Activated naive CD8-positive, alpha-beta T cell treated with anti-CD3 and anti-CD28 coated beads, Interleukin-2, amount 50 U/mL, for 24 hours (primary cell): ENCODE measurements at places on chromosomes 7 and 10.

DNA sequence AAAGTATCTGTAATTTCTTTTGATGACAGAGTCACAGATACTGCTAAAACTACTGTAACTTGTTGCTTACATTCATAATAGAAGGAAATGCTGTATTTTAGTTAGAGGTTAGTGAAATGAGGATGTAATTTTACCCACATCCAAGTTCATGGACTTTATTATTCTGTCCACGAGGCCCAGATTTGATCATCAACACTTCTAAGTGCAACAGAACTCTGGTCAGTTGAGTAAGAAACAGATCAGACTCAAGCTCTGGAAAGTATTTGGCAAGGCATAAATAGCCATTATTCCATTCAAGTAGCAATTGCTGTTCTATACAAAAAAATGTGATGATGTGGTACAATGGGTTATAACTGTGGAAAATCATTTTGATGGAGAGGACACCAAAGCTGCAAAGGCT is 22.3 kb downstream of the ACADSB start:
- DNase-seq = no peak
- H3K27ac ChIP-seq = no peak overlapping the region
- H3K4me3 ChIP-seq = no peak overlapping the region
- H3K36me3 ChIP-seq = peaks cover 4% of the 10 kb centered on the region

DNA sequence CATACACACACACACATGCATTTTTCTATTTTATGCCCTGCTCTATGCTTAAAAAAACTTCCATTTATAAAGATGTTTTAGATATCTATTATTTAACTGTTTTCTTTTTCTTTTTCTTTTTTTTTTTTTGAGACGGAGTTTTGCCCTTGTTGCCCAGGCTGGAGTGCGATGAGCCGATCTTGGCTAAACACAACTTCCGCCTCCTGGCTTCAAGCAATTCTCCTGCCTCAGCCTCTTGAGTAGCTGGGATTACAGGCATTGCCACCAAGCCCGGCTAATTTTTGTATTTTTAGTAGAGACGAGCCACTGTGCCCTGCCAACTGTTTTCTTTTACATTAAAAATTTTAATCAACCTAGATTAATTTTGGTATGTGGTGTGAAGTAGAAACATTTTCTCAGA is 45.6 kb upstream of the PURB start:
- no peak overlapping the region for H3K27ac ChIP-seq
- H3K36me3 ChIP-seq = no peaks in the 10 kb centered on the region
- no peak overlapping the region for H3K4me3 ChIP-seq
- no peak for DNase-seq
- H3K4me1 ChIP-seq = no peaks in the 10 kb centered on the region
- H3K27me3 ChIP-seq = no peaks in the 10 kb centered on the region

GRCh38 chr7:121026159-121026558 is 37.6 kb downstream of the CPED1 start:
- H3K4me1 ChIP-seq = peaks cover 2% of the 10 kb centered on the region
- no peak overlapping the region for H3K4me3 ChIP-seq
- peaks cover 5% of the 10 kb centered on the region for H3K27me3 ChIP-seq
- no peak overlapping the region for H3K27ac ChIP-seq
- DNase-seq = no peak
- H3K36me3 ChIP-seq = no peaks in the 10 kb centered on the region

DNA sequence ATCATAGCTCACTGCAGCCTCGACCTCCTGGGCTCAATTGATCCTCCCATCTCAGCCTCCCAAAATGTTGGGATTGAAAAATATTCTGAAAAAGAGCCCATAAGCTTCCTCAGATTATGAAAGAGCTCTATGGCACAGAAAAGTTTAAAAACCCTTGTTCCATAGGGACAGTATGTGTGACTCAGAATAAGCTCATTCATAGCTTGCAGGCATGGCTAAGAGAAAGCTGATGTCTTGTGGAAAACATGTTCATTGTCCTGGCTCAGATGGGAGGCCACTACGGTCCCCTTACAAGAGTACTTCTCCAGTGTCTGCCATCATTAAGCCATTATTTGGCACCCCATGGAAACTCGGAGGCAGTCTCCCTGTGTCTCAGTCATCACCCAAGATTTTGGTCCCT is 64.0 kb downstream of the CCDC3 start:
- no peak for DNase-seq
- H3K27ac ChIP-seq = no peak overlapping the region
- peaks cover 10% of the 10 kb centered on the region for H3K27me3 ChIP-seq
- H3K4me3 ChIP-seq = no peak overlapping the region
- no peaks in the 10 kb centered on the region for H3K4me1 ChIP-seq

DNA sequence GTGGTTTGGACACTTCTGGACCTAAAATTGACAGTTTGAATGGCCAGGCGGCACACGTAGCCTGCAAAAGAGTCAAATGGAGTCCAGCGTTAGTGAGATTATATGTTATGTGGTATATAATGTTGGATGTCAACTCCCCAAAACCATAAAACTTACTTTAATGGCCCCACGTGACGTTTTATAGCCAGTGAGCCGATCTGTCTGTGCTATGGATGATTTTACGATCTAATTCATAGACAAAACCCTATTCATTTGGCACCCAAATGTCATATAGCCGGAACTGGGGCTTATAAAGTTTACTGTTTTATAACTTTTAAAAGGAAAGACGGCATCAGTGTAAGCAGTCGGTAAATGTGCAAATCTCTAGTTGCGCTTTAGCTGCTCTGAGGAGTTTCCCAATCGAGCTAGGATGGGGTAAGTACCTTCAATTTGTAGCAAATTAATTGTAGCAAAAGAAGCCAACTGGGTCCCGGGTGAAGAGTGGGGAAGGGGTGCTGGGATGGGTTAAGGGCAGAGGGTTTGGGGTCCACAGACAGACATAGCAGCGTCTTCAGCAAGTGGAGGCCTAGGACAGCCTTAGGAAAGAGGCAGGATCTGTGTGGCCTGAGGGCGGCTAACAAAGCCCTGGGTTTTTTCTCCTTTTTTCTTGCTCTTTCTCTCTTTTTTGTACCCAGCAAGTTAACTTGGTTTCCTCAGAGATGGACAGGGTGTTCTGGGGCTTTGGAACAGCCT is 3.2 kb downstream of the HOXA5 start:
- H3K27me3 ChIP-seq = peaks cover 52% of the 10 kb centered on the region
- H3K4me1 ChIP-seq = peaks cover 11% of the 10 kb centered on the region
- H3K36me3 ChIP-seq = no peaks in the 10 kb centered on the region
- no peak overlapping the region for H3K27ac ChIP-seq
- no peak overlapping the region for H3K4me3 ChIP-seq
- DNase-seq = no peak

DNA sequence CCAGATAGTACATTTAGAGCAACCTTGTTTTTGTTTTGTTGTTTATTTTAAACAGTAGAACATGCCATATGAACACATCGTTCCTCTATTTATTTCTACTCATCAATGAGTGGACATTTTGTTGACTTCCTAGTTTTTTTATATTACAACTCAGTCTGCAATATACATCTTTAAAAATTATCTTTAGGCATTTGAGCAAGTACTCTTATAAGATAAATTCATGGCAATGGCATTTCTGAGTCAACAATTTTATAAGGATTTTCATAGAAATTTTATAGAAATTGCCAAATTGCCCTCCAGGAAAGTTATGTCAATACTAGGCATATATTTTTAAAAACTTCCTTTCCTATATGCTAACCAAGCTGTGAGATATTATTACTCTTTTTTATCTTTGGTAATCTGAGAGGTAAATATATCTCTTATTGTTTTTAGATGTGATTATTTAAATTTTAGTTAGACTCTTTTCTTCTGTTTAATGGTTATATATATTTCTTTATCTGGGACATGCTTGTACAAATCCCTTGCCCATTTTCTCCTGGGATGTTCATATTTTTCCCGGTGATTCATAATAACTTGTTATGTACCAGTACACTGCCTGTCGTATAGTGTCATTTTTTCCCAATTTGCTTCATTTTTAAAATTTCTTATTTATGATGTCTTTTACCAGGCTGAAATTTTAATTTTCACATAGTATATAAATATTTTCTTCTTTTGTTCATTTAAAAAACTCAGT is 50.5 kb downstream of the FZD1 start:
- H3K36me3 ChIP-seq = no peaks in the 10 kb centered on the region
- DNase-seq = no peak
- H3K27me3 ChIP-seq = no peaks in the 10 kb centered on the region
- H3K4me3 ChIP-seq = no peak overlapping the region
- no peaks in the 10 kb centered on the region for H3K4me1 ChIP-seq

DNA sequence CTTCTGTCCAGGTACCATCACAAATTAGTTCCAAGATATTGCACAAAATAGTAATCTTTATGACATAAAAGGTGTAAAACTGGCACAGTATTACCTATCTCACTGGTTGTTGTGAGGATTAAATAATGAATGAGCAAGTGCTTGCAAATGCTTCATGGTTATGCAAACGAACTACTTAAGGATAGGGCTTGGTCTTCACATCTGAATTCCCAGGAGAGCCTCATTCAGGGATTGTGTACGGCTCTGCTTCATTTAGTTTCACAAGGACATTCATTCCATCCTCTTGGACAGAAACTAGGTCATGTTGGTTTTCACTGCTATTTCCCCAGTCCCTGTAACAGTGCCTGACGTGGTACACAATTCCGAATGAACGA is 12.1 kb downstream of the ABCA13 start:
- no peaks in the 10 kb centered on the region for H3K36me3 ChIP-seq
- H3K4me1 ChIP-seq = no peaks in the 10 kb centered on the region
- H3K4me3 ChIP-seq = no peak overlapping the region
- no peak overlapping the region for H3K27ac ChIP-seq
